ENCODE measurements at places on chromosomes 5 and 9. TPM values are rescaled to one million over a fixed set of nuclear protein-coding genes. Genes with fewer than 3 reads are reported as not detected.

The CACNA1B gene
- 0.23 TPM for total RNA-seq

The GRIN1 gene
- total RNA-seq = 0.21 TPM

The PHF24 gene
- total RNA-seq = 1.7 TPM

The SELENOP gene
- 87.8 TPM for total RNA-seq

The CMBL gene
- total RNA-seq = 20.7 TPM

The EQTN gene
- 0.44 TPM for total RNA-seq

The RUSC2 gene
- 29.8 TPM for total RNA-seq

The MARVELD2 gene
- total RNA-seq = 32.4 TPM

The TMEM252 gene
- total RNA-seq = not detected

The PKD2L2 gene
- not detected for total RNA-seq

The MEF2C gene
- 57.7 TPM for total RNA-seq

The ORM2 gene
- total RNA-seq = not detected

The ITGA1 gene
- 170 TPM for total RNA-seq

The PCDHGA6 gene
- total RNA-seq = 6.1 TPM

The IPPK gene
- 11.9 TPM for total RNA-seq

The TAF1L gene
- total RNA-seq = not detected

The DBH gene
- total RNA-seq = not detected

The GPR151 gene
- total RNA-seq = not detected

The COL23A1 gene
- 3.5 TPM for total RNA-seq

The NTRK2 gene
- 3.0 TPM for total RNA-seq

The FRMD3 gene
- 16.8 TPM for total RNA-seq

The GARNL3 gene
- 59.0 TPM for total RNA-seq

The MAPKAP1 gene
- total RNA-seq = 80.0 TPM

The SPATA31D4 gene
- not detected for total RNA-seq

The PGM5 gene
- total RNA-seq = 173 TPM

The SRD5A1 gene
- total RNA-seq = 6.6 TPM

The PCDHB16 gene
- 3.4 TPM for total RNA-seq

The PCDHB8 gene
- total RNA-seq = 1.7 TPM

Data from ureter (tissue), 1 donor.